NCI-H1092 treated with DMSO at 0.1 percent for 48 hours (cell line): ENCODE measurements at places on chromosomes 1 and 21.

DNA sequence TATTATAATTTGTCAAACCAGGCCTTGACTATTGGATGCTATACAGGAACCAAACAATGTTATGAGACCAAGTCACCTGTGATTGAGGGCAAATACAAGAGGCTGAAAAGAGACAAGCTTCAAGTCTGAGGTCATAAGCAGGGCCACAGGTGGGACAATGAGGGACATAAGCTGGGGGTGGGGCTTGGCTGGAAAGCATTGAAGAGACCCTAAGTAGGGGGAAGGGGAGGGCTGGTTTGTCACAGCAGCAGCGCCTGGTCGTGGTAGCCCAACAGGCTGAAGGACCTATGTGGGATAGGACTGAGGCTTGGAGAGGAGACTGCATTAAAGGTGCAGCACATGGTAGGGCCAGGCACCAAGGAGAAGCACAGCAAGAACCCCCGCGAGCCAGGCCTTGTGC, 17.9 kb downstream of the HMGN2 start:
- no peak for DNase-seq

DNA sequence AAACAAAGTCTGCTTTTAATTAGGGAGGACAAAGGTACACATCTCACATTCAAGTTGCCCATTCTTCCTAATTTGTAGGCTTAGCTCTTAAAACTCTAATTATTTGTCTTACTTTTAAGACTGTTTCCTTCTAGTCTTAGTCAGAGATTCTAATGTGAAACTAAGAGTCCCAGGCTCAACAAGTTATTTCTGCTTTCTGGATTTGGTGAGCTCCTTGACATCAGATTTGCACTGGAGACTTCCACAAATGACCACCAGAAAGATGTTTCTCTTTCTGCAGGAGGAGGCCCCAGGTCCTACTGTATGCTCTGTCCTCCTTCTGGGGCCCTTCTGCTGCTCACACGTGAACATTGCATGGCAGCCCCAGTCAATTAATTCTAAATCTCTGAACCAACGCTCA, 194.2 kb upstream of the JUN start:
- DNase-seq: no peak

GRCh38 chr1:64966158-64966971, at the start of gene JAK1:
Gene JAK1, minus strand, starts transcription at chr1:64966549. Its CDS starts 80,285 bp downstream, at chr1:64886264.
- DNase-seq: peak; percentile 69

GRCh38 chr1:29052100-29052499, 71.6 kb downstream of the TMEM200B start:
- DNase-seq: no peak

- DNase-seq: no peak
Measured at GRCh38 chr1:212666116-212666775, 33.4 kb downstream of the BATF3 start.

DNA sequence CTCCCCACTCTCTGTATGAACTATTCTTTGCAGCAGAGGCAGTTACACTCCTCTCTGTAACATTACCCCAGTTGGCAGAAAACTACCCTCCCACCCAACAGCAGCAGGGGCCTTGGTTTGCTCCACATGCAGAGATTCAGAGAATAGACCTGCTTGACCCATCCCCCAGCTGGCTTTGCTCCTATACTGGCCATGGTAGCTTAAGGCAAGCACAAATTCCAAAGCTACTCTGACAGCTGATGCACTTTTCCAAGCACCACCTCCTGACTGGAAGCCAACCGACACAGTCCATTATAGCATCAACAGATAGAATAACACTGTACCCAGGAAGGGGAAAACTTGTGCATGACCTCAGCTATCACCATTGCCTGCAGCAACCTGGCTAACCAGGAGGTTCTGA, 846.5 kb upstream of the NCAM2 start:
- no peak for DNase-seq

- no peak for DNase-seq
Measured at GRCh38 chr1:26761217-26761616, 26.5 kb upstream of the PIGV start.

GRCh38 chr1:237040823-237041222, 1.2 kb upstream of the RYR2 start:
- DNase-seq: no peak

GRCh38 chr1:186275822-186276221, 99.2 kb downstream of the TPR start:
- no peak for DNase-seq

GRCh38 chr1:1356796-1357401, 1.5 kb downstream of the MXRA8 start:
- no peak for DNase-seq

- no peak for DNase-seq
Measured at GRCh38 chr21:16563795-16564194, 834.0 kb downstream of the USP25 start.

DNA sequence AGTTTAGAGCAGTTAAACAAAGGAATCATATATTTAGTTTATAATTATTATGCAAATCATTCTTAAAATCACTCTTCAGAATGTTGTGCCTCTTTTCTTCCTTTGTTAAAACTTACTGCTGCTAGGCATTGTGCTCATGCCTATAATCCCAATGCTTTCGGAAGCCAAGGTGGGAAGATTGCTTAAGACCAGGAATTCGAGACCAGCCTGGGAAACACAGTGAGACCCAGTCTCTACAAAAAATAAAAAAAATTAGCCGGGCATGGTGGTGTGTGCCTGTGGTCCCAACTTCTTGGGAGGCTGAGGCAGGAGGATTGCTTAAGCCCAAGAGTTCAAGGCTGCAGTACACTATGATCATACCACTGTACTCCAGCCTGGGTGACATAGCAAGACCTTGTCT, 33.6 kb downstream of the ZSWIM5 start:
- DNase-seq: no peak

- no peak for DNase-seq
Measured at GRCh38 chr1:103220631-103221041, 112.3 kb upstream of the COL11A1 start.

DNA sequence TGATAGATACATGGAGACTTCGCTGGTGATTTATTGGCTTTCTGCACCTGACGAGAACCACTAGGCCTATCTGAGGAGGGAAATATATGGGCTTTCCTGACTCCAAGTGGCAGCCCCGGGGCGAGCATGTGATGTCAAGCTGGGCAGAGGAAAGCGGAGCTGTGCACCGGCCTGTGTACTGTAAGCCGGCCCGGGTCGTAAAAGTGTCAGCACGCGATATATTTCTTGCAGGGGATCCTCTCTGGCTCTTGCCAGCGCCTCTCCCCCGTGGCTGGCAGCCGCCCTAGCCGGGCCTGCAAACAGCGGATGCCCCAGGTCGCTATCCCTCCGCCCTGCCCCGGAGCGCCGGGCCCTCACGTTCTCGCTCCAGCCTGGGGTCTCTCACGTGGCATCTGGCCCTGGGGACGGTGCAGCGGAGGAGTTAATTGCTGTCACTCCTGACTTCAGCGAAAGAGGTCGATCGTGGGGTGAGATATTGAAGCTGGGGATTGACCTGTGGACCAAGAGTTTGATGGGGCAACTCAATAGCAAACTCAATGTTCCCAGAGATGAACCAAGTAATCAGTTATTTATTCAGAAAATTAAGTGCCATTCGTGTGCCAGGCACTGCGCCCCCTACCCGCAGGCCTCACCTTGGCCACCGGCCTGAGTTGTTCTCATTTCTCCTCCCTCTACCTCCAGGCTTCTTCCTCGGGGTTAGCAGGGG, 41.0 kb upstream of the HAO2 start:
- peak; percentile 62 for DNase-seq

DNA sequence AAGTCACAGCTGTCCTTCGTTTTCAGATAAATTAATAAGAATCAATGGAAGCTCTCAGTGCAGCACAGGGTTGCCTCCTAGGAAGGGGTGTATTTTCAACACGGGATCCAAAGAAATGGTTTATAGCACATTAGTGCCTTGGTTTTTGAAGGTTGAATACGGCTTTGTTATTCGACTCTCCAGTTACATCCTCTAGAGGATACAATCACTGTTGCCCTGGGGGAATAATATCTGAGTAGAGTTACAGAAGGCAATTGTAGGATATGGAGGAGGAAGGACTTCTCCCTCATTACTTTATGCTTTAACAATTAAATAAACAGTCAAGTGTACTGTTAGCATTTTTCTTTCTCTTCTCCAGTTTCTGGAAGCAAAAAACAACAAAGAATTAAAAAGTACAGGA, 14.3 kb upstream of the ZNF326 start:
- DNase-seq: no peak

- DNase-seq: no peak
Measured at GRCh38 chr1:238466459-238466858, 575.7 kb upstream of the ZP4 start.

DNA sequence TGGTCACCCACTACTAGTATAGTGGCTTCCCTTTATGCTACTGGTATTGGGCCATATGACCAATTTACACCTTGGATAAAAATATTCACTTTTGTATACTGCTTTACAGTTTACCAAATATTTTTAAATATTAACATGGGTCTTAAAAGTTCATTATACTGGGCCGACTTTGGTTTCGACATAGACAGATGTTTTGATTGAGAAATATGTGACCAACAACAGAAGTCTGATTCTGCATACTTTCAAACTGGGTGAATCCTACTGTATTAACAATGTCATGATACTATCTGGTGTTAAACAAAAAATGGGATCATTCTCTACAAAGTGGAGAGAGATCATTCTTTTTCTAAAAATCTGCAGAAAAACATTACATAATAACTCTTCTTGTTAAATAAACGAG, 134.8 kb downstream of the AKT3 start:
- no peak for DNase-seq

DNA sequence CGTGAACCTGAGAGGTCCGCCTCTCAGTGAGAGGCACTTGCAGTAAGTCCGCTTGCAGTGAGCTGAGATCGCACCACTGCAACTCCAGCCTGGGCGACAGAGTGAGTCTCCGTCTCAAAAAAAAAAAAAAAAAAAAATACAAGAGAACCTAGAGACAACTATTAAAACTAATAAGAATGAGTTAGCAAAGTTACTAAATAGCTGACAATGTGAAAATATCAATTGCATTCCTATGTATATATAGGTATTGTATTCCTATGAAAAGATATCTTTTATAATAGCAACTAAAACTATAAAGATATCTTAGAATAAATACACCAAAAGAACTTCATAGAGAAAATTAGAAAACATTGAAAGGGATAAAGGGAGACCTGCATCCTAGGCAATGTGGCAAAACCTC, 20.3 kb downstream of the FLVCR1 start:
- DNase-seq: no peak

GRCh38 chr1:216190438-216190837, 232.8 kb downstream of the USH2A start:
- no peak for DNase-seq

DNA sequence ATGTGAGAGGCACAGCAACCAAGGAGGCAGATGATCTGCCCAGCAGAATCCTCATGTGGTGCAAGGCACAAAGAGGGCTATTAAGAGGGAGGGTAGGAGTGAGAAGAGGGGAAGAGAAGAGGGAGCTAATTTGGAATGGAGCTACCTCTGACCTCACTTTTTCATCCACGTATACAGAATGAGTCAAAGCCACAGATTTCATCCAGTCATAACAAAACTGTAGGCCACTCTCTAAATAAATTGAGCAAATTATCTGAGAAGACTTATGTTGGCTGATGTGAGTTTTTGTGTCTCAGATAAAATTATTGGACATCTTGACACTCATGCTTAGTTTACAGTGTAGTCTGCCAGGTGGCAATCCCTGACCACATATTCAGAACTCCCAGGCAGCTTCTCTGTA, 325.6 kb downstream of the TTLL7 start:
- no peak for DNase-seq

- no peak for DNase-seq
Measured at GRCh38 chr1:159084867-159085266, 8.3 kb upstream of the AIM2 start.
